Natural killer cell treated with Interleukin-12 subunit alpha and Interleukin-12 subunit beta and Interleukin-15 and Interleukin-18, amount 100 ng/mL, for 72 hours (primary cell): ENCODE measurements at places on chromosomes 5 and 9.
A peak's percentile ranks its signal among the peaks of the same experiment; 100 is the strongest.

GRCh38 chr9:129283291-129283691 is 105.2 kb upstream of the IER5L start:
- no peak for DNase-seq

- no peak for DNase-seq
Measured at GRCh38 chr5:144547098-144547499, 376.4 kb downstream of the KCTD16 start.

DNA sequence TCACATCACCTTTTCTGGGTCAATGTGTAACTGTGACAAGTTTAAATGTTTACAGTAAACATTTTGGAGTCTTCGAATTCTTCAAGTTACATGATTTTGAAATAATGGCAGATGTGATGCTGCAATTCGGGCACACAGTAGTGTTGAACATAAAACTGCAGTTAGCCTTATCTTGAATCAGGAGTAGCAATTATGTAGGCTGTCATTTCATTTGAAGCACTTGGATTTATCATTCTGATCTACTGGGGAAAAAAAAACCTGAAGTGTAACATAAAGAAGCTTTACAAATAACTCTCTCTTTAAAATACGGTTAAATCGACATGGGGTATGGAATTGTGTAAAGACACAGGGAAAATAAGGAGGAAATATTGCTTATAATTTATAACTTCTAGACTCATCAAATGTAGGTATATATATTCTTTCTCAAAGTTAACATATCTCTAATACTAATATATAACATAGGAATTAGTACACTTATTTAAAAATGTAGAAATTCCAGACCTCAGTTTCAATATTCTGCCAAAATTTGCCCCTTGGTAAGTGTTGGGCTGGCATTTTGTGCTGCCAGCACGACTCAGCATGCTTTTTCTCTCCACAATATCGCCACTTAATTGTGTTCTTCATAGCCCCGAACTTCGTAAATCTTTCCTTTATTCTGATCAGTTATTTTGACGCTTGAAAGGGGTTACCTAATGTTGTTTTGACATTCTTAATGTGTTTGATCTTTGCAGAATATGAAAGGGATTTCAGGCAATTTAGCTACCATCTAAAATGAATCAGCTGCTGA is 226.7 kb downstream of the PRR16 start:
- DNase-seq: no peak

- no peak for DNase-seq
Measured at GRCh38 chr5:119895066-119895465, 265.7 kb downstream of the FAM170A start.

DNA sequence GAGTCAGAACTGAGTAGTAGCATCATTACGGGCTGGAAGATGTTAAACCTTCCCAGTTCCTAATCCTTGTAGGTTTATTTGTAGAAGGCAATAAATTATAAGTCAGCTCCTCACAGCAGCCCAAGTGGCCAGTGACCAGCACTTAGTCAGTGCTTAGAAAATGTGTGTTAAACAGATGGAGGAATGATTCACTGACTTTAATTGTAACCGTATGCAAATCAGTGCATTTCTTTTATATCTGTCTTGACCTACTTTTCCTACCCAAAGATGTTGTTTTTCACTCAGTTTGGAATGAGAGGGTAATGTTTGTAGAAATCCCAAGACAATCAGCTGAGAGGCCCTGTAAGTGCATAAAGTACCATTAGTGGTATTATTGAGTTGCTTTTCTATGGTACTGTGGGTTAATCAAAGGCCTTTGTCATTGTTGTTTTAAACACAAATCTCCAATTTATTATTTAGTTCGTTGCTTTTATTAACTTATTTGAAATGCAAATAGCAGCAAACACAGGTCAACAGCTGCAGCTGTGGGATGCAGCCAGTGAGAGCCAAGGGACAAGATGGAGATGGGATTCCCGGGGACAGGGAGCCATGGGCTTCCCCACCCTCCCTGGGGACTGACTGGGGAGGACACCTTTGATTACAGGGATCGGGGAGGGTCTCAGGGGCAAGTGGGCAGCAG is 49.8 kb downstream of the MAP1B start:
- DNase-seq: no peak

DNA sequence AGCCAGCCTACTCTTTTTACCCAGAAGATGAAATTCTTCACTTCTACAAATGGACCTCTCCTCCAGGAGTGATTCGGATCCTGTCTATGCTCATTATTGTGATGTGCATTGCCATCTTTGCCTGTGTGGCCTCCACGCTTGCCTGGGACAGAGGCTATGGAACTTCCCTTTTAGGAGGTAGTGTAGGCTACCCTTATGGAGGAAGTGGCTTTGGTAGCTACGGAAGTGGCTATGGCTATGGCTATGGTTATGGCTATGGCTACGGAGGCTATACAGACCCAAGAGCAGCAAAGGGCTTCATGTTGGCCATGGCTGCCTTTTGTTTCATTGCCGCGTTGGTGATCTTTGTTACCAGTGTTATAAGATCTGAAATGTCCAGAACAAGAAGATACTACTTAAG is 16.6 kb downstream of the OCLN start:
- DNase-seq: no peak

DNA sequence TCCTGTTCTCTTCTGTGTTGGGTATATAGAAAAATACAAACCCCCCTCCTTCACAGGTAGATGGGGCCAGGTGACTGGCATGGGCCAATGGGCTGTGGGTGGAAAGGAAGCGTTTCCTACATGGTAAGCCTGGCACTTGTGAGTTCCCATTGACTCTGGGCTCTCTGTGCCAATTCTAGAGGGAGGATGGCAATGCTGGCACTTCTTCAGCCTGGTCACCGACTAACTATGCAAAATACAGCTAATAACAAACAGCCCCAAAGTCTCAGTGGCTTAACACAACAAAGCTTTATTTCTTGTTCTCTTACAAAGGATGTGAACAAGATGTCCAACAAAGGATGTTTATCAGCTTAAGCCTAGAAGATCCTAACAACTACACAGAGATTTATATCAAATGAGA is 258.1 kb downstream of the SYK start:
- DNase-seq: peak; percentile 8

DNA sequence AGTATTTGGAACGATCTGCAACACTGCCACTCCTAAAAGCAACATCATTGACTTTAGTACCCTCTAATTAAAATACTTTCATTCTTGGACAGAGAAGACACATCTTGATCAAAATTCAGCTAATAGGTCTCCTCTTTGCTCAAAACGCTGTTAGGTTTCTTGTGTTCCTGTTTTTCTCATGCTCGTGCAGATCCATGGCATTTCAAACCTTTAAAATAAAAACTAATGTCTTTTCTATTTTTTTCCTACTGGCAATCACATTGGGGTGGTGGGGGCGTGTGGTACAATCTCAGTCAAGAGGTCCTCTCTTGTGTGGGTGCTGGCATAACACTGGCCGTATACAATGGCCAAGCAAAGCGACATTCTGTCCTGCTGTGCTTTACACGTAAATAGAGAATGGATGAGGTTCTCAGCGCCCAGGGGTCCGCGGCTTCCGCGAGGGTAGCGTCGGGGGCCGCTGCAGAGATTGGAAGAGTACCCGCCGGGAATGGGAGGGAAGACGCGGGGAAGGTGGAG is 315 bp upstream of the GPR150 start:
- no peak for DNase-seq

- DNase-seq: no peak
Measured at GRCh38 chr5:133353741-133354140, 258.6 kb downstream of the FSTL4 start.

DNA sequence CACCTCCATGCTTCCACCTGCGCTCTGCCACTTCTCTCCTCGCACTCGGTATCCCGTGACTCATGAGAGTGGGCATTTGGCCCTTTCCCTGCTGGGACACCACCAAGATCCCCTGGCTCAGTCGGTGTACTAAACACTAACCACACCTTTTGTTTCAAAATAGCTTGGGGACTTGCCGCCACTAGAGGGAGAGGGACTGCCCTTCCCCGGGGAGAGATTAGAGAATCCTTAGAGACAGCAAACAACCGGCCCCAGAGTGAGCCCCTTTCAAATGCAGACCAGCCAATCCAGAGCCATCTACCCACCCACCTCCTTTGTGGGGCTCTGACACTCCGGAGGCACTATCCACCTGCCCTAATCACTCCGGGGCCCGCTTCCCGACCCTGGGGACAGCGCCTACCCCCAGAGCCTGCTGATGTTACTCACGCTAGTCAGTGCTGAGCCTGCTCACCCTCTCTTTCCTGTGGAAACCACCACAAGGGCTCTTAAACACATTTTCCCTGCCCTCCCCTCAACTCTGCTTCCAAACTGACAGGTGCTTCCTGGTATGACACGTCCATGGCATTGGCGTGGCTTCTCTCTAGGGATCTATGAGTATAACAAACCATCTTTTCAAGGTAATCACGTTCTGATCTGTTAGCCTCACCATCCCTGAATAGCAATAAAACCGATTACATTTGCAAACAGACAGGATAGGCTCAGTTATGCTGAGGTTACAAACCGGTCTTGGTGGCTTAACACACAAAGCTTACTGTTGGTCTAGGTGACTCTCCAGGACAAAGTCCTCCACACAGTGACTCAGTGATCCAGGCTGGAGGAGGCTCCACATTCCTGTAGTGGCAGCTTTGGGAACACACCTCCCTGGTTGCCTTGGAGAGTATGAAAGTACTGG is 180.1 kb upstream of the MVB12B start:
- peak; percentile 38 for DNase-seq

- no peak for DNase-seq
Measured at GRCh38 chr5:160991205-160991604, 139.2 kb upstream of the ATP10B start.

- DNase-seq: no peak
Measured at GRCh38 chr5:149885513-149885912, 59.1 kb downstream of the PDE6A start.

- DNase-seq: no peak
Measured at GRCh38 chr5:88736494-88736893, 146.5 kb downstream of the MEF2C start.

DNA sequence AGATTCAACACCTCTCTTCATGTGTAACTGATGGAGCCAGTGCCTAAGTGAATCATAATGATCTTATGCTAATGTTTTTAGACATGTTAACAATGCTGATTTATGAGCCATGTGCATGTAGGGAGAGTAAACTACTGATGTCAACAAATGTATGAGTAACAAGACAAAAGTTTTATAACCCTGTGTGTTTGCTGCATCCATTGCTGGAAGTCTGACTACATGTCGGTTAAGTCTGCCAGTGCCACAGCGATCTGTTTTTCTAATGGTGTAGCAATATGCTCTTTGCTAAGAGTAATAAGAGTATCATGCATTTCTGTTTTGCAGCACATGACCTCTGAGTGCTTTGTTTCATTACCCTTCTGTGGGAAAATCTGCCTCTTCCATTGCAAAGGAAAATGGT is 26.4 kb upstream of the TMOD1 start:
- DNase-seq: no peak

GRCh38 chr5:136028782-136029742 is at the start of gene TGFBI:
TGFBI (plus strand) TSS chr5:136028988; CDS start chr5:136029056, 68 bp downstream.
- DNase-seq: no peak

DNA sequence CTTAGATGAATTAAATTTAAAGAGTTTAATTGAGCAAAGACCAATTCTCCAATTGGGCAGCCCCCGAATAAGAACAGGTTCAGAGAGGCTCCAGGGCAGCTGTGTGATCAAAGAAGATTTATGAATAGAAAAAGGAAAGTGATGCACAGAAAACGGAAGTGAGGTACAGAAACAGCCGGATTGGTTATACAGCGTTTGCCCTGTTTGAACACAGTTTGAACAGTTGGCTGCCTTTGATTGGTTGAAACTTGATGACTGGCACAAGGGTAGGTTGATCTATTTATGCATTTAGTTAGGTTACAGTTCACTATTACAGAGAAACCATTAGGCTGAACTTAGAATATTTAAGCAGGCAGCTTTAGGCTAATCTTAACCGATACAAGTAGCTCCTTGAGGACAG is 29.5 kb downstream of the NIM1K start:
- DNase-seq: no peak

GRCh38 chr5:1104327-1105006 is 7.4 kb downstream of the SLC12A7 start:
- DNase-seq: no peak

GRCh38 chr5:88673253-88674105 is 209.5 kb downstream of the MEF2C start:
- no peak for DNase-seq

- peak; percentile 75 for DNase-seq
Measured at GRCh38 chr5:132000677-132001453, 10.6 kb downstream of the ACSL6 start.

DNA sequence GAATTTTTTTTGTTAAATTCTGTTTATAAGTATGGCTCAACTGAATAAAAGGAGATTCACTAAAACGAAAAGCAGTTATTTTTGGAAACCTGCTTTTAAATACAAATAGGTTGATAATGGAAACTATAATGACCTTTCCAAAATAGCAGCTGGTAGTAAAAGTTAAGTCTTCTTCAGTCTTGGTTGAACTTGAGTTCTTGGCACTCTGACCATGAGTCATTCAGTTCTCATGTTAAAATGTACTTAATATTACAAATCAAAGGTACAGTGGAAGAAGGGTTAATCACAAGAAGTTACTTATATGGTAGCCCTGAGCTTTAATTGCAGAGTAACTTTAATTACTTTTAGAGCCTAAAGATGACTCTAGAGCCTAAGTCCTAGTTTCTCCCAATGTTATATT is 62.1 kb downstream of the KLF9 start:
- DNase-seq: no peak

DNA sequence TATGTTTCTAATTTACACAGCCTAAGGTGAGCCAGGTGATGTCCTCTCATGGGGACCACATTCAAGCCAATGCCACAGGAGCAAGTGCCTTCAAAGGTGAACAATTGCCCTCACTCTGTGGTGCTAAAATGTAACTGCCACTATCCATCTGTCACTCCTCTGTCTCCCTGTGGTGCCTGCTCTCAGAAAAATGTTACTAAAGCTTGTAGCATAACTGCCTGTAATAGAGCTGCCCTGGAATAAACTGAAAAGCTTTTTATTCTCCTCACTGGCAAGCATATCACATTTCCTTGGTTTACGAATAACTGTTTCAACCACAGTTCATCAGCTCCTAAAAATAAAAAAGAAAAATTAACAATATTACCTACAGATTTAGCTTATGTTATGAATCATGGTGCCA is 142.4 kb downstream of the ST8SIA4 start:
- DNase-seq: no peak

DNA sequence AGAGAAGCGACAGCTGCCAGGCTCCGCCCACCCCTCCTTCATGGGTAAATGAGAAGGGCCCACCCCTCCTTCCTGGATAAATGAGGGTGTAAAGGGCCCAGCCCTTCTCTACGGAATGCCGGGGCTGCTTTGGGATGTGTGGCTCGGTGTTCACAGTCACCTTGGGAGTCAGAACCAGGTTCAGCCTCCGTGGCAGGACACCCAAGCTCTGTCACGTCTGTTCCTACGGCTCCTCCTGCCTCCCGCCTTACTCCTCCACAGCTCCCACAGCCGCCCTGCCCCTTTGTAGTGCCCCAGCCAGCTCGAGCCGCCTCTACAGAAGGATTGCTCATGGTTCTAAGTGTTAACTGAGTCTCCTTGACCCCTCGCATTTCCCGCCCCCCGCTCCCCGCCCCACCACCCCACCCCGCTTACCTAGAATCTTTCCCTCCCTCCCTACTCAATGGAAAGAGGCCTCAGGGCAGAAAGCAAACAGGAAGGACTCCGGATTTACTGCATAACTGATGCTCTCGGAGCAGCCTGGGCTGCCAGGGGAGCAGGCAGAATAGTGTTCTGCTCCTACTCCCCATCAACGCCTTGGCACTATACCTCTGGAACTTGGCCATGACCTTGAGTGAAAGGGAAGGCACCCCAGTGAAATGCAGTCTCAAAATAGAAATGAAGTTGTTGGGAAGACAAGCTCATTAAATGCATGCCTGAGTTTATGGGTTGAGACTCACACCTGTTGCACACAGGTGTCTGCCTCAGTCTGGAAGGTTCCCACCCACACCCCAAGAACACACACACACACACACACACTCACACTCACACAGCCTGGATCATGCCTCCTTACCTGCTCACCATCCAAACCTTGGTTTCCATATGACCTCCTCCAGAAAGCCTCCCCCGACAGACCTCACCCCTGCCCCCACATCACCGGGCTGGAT is 59.6 kb downstream of the NEURL1B start:
- DNase-seq: peak; percentile 44
